ENCODE measurements at places on chromosomes 5 and 9.

- DNase-seq = no peak
These were observed 144.3 kb upstream of the RAPGEF1 start for GRCh38 chr9:131884222-131884621.

DNA sequence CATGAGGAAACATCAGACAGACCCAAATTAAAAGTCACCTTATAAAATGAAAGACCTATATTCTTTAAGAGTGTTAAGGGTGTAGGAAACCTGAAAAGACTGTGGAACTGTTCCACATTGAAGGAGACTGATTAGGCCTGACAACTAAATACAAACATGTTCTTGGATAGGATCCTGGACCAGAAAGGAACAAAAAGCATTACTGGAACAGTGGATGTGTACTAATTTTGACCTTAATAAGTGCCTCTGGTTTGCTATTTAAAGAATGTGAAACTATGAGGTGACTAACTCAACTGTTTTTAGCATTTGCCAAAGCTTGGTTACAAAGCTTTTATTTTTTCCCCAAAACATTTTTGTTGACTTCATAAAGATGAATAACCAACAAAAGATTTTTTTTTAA is 340.6 kb downstream of the CAAP1 start:
- no peak for DNase-seq

- no peak for DNase-seq
These were observed 111.1 kb downstream of the TLR4 start for GRCh38 chr9:117815315-117815714.

- no peak for DNase-seq
These were observed 77.0 kb upstream of the DAP start for GRCh38 chr5:10838038-10838437.

- no peak for DNase-seq
These were observed 38.7 kb downstream of the CXXC5 start for GRCh38 chr5:139686706-139687441.

- no peak for DNase-seq
These were observed 1.5 kb downstream of the FAM170A start for GRCh38 chr5:119630752-119631440.

- DNase-seq = no peak
These were observed 15.9 kb upstream of the TRIM14 start for GRCh38 chr9:98134702-98135557.

DNA sequence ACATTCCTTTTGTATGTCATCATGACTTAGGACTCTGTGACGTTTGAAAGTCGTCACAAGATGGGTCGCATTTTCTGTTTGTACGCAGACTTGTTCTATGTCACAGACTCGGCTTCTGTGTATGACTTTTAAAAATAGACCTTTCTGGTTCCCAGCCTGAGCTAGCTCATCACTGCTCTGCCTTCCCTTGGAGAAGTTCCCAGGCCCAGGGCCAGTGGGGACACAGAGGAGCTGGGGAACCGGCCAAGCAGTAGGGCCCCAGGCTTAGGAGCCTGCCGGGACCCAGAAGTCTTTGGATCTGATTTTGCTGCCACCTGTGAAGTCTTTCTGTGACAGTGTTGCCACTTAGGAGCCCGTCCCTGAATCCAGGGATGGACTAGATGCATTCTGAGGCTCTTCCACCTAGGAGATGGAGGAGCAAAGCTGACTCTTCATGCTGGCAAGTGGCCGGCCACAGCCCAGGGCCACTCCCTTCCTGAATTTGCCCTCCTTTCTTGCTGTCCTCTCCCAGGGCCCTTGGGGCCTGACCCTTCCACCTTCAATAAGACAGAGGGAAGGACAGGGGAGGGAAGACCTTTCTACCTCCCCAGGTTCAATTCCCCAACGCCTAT is 18.1 kb upstream of the UBE2QL1 start:
- DNase-seq = no peak

GRCh38 chr5:169817031-169817430 is 163.3 kb downstream of the INSYN2B start:
- no peak for DNase-seq

GRCh38 chr5:35067985-35068384 is 20.2 kb upstream of the AGXT2 start:
- no peak for DNase-seq

GRCh38 chr9:24041160-24041690 is 215.2 kb upstream of the ELAVL2 start:
- no peak for DNase-seq

DNA sequence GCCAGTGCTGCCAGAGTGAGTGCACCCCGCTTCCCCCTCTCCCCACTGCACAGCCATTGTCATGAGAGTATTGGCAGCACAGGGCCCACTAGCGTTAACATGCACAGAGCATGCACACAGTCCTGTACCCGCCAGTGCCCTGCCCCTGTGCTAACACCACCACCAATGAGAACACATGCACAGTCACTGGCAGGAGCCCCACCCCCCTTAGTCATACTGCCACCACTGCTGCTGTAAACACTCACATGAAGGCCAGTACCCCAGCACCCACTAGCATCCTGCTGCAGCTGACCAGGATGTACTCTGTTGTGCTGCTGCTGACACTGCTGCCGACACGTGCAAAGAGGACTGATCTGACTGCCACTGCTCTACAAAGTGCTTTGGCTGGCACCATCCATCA is 19.5 kb upstream of the RANBP6 start:
- DNase-seq = peak; percentile 21

GRCh38 chr5:9454012-9454481 is 91.8 kb downstream of the SEMA5A start:
- no peak for DNase-seq

DNA sequence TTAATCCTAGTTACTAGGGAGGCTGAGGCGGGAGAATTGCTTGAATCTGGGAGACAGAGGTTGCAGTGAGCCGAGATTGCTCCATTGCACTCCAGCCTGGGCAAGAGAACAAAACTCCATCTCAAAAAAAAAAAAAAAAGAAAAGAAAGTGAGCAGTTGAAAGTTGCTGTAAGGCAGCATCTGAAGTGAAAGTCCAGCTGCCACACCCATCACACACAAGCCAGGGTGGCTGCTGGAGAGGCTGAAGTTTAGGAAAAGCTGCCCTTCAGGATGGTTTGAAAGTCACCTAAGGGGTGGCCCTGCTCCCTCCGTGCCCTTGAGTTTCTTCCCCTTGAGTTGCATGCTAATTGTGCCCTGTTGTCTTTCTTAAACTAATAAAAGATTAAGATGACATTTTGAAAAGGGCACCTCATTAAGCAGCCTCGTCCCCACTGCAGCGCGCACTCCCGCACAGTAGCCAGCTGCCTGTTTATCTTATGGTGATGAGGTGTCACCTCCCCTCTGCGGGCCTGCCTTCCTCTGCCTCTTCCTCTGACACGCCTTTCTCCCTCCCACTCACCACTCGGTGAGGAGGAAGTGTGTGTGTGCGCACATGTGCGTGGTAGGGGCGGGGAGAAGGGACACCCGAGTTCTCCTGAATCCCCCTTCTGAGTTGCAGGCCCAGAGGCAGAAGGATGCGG is 104.2 kb upstream of the PANK3 start:
- DNase-seq = no peak

DNA sequence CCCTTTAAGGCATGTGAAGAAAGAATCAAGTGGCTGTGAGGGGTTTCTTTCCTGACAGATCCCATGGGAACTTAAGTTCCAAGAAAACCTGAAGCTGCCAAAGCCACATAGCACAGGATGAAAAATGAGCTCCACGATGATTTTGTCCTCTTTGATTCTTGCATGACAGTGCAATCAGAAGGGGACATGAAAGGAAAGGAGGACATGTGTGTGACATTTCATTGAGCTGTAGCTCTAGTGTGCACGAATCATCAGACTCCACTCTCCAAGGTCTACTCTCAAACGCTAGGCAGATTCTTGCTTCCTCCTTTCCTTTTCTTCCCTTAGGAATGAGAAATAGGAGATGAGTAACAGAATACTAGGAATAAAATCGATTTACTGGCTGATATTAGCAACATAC is 142.0 kb downstream of the ZNF608 start:
- no peak for DNase-seq

GRCh38 chr5:76406673-76407072 is 3.6 kb downstream of the IQGAP2 start:
- DNase-seq = no peak

DNA sequence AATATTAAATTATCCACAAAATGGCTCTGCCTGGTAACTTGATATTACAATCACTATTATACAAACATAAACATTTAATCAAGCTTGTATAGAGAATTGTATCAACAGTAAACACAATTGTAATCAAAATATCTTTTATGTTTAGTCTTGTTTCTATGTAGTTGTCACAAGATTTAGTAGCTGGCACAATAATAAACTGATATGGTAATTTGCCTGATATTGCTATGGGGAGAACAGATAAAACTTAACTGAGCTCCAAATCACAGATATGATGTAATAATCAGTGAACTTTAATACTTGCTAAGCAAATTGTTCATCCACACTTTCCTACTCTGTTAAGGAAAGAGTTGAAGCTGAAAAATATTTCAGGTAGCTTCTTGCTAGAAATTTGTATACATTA is 189.8 kb downstream of the MPDZ start:
- DNase-seq = no peak

- no peak for DNase-seq
These were observed 227.2 kb downstream of the ICE1 start for GRCh38 chr5:5649641-5650040.

- DNase-seq = no peak
These were observed 2384.6 kb upstream of the WWC1 start for GRCh38 chr5:165906871-165907270.

DNA sequence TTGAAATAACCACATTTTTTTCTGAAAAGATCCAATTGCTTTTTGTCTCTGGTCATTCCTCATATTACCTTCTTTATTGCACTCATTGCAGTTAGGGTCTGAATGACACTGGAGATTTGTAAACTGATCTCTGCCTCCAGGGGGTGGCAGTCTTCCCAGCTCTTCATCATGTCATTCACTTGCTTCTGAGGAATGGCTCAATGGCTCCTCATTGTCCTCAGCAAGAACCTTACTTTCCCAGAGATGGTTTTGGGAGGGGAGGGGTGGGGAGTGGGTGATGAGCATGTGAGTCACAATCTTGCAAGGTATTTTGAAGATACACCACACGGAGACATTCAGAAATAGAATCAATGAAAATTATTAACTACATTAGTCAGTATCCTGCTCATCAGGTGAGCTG is 159.8 kb upstream of the GAS1 start:
- peak; percentile 7 for DNase-seq

GRCh38 chr9:88268886-88269285 is 119.4 kb upstream of the SPIN1 start:
- no peak for DNase-seq

GRCh38 chr9:96135076-96135752 is 166.8 kb downstream of the HSD17B3 start:
- no peak for DNase-seq

GRCh38 chr5:17346811-17347210 is 129.4 kb downstream of the BASP1 start:
- no peak for DNase-seq
